T-helper 22 cell (primary cell): ENCODE measurements at places on chromosomes 12 and 14.

DNA sequence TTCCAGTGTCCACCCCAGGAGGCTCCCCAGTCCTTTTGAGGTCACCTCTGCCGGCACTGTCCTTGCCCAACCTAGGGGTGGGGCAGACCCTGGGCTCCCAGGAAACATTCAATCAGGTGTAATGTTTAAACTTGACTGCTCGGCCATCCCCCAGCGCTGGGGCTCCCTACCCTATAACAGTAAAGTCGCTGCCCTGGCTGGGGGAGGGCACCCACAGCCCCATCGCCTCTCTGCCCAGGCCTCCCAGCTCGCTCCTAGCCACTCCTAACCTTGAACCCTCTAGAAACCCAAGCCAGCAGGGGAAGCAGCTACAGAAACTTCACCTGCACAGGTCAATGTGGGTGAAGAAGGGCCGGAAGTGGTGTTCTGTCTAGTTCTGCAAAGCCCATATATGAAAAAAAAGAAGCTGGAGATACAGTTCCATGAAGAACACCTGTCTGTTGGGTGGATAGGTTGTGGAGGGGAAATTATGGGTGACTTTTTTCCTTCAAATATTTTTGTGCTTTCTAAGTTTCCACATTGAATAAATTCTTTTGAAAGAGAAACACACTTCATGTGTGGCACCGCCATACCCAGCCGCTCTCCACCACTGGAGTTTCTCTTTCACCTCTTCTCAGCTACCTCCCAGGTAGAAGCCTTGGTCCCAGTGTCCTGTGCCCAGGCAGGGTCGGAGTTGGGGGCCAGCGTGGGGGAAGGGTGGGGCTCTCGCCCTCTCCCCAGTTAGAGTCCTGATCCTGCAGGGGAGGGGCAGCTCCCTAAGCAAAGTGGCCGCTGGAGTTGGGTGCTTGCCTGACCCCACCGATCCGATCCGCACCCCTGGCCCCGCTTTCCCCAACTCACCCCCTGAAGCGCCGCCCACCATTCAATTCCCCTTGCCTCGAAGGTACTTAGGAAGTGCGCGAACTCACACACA is 1.1 kb downstream of the CLMN start:
- no peak for DNase-seq

DNA sequence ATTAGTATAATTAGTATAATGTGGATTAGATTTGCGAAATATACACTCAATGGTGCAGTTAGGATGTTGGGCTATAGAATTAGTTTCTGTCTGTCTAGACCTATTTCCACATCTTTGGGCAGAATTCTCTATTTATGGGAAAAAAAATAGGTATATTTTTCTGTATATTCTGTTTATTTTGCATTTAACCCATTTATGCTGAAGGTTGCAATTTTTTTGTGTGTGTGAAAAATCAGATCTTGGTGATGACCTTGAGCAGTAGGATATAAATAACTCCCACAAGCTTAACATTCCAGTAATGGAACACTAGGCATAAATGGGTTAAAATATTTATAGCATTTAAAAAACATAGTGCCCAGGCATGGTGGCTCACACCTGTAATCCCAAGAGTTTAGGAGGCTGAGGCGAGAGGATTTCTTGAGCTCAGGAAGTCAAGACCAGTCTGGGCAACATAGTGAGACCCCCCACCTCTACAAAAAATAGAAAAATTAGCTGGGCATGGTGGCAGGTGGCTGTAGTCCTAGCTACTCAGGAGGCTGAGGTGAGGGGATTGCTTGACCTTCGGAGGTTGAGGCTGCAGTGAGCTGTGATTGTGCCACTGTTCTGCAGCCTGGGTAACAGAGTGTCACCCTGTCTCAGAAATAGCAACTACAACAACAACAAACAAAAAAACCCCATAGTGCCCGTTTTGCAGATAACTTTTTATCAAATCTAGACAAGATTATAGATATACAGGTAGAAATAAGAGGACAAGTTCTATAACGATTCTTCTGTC is 9.3 kb downstream of the BRMS1L start:
- DNase-seq = no peak

DNA sequence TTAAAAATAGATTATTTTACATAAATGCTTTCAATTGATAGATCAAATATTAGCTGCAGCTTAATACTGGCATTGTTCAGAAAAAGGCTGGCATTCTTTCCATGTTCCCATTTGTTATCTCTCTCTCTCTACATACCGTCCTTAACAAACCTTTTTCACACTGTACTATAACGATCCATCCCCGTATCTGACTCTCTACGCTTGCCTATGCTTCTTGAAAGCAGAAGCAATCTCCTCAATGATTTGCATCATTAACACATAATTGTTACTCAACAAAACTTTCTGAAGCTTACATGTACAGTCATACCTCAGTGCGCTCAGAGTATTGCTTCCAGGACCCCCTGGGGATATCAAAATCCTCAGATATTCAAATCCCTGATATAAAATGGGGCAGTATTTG is 89.7 kb downstream of the TMTC1 start:
- no peak for DNase-seq

DNA sequence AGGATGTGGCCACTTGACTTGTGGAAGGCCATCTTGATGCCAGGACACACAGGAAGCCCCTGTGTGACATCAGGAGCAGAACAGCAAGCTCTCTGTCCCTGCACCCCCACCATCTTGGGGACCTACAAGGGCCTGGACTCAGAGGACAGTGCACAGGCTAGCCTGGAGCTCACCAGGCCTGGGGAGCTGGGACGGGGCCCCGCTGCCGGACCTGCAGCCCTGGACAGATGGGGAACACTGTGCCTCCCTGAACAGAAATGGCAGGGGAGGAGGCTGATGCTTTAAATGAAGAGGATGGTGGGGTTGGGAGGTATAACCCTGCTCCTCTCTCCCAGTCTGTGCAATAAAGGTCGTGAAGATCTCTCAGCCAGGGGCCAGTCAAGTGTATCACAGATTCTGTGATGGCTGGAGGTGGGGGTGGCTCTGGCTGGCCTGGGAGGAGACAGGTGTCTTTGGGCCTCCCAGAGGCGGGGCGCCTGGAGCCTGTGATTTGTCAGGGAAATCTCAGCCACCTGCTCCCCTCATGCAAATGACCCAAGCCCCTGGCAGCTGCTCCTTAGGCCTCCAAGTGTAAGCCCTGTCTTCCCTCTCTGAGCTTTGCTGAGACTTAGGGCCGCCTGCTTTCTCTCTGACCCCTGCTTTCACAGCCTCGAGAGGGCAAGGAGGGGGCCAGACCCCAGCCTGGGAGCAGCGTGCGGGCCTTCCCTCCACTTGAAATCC is 1.1 kb upstream of the GNB3 start:
- DNase-seq = no peak

- no peak for DNase-seq
Measured at GRCh38 chr12:120115066-120115465, 1.5 kb downstream of the RAB35 start.

GRCh38 chr12:119748497-119748896 is 80.6 kb downstream of the PRKAB1 start:
- DNase-seq = no peak

DNA sequence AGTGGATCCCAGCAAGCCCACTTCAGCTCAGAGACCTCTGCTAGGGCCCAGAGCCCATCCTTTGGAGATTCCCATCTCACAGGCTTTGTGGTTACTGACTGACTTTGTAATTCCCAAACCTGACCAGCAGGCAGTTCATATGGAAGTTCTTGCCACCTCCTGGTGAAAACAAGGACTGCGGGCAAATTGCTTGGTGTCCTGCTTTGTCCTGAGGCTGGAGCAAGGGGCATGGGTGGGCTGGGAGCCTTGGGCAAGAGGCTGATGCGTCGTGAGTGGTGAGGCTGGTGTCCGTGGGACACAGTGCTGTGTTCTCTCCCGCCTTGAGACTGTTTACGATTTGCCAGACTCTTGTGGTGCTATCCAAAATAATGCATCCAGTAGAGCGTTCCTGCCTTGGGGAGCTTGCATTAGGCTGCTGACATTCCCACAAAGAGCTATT is 91.0 kb downstream of the LRRC74A start:
- no peak for DNase-seq

DNA sequence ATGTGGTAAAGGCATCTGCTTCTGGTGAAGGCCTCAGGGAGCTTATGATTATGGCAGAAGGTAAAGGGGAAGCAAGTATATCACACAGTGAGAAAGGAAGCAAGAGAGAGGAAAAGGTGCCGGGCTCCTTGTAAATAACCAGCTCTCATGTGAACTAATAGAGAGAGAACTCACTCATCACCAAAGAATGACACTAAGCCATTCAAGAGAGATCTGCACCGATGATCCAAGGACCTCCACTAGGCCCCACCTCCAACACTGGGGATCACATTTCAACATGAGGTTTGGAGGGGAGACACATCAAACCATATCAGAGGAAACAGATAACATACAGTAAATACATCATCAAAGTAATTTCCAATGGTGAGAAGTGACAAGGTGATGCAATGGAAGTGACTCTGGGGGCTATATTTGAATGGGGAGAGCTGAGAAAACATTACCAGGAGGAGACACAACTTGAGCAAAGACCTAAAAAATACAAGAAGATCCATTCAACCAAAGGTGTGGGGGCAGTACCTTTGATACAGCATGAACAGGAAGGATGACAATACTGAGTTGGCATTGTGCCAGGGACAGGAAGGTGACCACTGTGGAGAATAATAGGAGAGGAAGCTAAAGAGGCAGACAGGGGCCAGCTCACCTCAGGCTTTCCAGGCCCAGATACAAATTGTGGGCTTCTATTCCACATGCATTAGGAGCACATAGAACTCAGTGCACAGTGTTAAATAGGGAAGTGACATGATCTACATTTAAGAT is 134.4 kb upstream of the GRIP1 start:
- no peak for DNase-seq

GRCh38 chr12:107080299-107080698 is 13.1 kb downstream of the CRY1 start:
- DNase-seq = no peak

- no peak for DNase-seq
Measured at GRCh38 chr12:40825156-40825555, 132.9 kb downstream of the CNTN1 start.
